ENCODE measurements at places on chromosomes 6 and 20.

- DNase-seq: no peak
These were observed 183.8 kb downstream of the PLCB1 start for GRCh38 chr20:8315639-8316573.

DNA sequence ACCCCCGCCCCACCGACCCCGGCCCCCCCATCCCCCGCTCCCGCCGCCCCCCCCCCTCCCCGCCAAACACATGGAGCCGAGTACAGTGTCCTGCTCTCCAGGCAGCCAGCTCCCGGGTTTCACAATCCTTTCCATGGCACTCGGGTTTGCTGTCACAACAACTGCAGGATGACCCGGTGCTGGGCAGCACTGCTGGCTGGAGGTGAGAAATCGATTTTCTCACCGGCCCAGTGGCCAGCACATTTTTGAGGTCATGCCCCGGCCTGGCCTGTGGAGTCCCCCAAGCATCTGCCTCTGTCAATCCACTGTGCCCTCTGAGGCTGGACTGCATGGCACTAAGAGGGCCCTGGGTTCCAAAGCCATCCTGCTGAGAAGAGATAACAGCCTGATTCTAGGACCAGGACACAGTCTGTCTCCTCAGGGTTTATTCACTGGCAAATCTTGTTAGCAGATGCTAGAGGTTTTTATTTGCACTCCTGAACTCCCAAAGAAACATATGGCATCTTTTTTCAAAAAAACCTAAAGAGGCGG lies 129.5 kb downstream of the NFATC2 start:
- DNase-seq: no peak

DNA sequence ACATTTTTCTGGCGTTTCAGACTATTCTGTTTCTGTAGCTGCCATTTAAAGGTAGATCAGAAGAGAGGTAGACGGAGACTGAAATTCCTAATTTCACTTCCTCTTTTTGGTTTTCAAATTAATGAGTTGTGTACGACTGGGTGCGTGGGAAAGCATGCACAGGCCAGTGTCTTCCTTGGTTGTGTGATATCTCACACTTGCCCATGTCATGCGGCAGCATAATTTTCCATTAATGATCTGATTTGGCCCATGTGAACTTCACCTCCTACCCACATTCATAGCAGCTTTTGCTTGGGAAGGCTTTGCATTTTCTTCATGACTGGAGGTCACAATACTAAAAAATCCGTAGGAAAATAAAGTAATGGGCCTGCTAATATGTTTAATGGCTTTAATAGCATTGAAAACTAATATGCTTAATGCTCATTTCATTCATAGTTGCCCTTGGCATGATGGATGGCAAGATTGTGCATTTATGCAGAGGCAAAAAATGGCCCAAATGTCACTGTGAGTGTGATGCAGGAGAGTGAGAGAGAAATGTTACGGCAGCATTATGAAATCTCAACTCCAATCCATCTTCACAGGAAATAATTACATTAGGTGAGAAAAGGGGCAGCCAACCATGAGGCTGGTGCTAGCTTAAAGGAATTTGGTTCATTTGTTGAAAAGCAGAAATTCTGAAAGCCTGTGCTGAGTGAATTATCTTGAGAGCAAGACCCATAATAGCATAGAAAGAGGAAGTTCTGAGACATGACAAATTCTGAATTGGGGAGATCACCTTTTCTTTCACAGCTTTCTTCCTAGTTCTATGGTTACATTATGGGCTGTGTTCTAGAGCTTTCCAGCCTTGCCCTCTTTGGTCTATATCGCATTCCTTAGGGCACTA lies 69.0 kb upstream of the UST start:
- DNase-seq: no peak

GRCh38 chr20:57412347-57413029 lies 21.3 kb downstream of the RBM38 start:
- no peak for DNase-seq

- no peak for DNase-seq
These were observed 244.8 kb upstream of the TENT5A start for GRCh38 chr6:81997090-81997926.

DNA sequence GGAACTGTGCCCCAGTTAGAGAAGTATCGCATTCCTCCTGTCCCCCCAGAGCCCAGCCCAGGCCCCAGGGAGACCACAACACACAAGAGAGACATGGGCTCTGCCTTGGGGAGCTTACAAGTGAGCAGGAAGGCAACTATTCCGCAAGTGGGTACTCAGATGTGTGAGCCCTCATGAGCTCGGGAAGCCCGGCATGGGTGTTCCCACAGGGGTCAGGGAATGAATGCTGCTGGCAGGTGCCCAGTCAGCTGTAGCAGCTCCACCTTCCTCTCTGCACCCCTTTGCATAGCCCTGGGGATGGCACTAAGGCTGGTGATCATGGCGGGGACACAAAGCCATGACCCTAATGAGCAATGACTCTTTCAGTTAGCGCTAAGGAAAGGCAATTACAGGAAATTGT lies 194.1 kb downstream of the SYNDIG1 start:
- DNase-seq: no peak

- no peak for DNase-seq
These were observed 56.1 kb downstream of the KIAA0408 start for GRCh38 chr6:127402890-127403617.

DNA sequence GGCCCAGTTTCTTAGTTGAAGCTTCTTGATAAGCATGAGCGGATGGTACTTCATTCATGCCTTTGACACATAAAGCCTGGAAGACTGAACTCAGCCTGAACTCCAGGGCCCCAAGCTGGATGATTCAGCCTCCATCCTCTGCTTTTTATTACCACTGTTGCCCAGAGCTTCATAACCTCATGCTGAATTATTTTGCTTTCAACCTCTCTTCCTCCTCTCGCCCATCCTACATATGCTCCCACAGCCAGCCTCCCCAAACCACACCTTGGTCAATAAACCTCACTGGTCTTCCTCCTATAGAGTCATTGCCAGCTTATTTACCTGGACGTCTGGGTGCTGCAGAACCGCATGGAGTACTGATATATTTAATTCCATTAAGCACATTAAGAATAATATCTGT lies 59.4 kb downstream of the SLC35B3 start:
- DNase-seq: no peak

DNA sequence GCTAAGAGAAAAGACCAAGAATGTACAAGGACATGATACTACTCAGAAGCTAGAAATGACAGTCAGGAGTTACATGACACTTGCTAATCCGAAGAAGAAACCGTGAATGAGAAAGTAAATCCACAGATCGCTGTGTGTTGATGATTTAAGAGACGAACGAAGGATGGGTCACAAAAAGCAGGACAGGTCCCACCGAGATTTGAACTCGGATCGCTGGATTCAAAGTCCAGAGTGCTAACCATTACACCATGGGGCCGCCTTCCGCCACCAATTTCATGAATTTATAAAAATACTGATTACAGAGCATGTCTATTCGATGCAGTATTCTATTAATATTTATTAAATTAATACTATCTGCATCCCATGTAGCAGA lies 54.0 kb upstream of the BTN3A2 start:
- DNase-seq: no peak

DNA sequence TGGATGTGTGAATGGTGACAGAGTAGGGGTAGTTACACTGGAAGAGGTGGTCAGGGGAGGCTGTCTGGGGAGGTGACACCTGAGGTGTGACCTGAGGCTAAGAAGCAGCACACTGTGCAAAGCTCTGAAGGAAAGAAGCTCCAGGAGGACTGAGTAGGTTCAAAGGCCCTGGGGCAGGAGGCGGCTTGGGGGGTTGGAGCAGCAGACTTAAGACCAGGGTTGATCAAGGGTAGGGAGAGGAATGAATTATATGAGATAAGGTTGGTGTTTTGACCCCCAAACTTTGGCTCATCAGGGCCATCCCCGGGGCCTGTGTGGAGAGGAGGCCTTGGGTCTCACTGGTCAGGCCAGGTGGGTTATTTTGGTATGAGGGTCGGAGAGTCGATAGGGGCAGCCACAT lies 166.1 kb downstream of the GRM4 start:
- DNase-seq: no peak

- DNase-seq: no peak
These were observed 286.5 kb upstream of the NT5E start for GRCh38 chr6:85163156-85164080.

- DNase-seq: no peak
These were observed 22.3 kb downstream of the PPP1R16B start for GRCh38 chr20:38827770-38828281.

GRCh38 chr20:24465730-24466129 lies 3.7 kb upstream of the SYNDIG1 start:
- DNase-seq: no peak

- no peak for DNase-seq
These were observed at the start of gene RBPJL for GRCh38 chr20:45306431-45306982. Gene RBPJL, plus strand, starts transcription at chr20:45306840. Its CDS starts 83 bp downstream, at chr20:45306923.

GRCh38 chr6:114049367-114049966 lies 78.5 kb upstream of the HDAC2 start:
- no peak for DNase-seq

- no peak for DNase-seq
These were observed 84.8 kb downstream of the TAF4 start for GRCh38 chr20:61980647-61981583.

DNA sequence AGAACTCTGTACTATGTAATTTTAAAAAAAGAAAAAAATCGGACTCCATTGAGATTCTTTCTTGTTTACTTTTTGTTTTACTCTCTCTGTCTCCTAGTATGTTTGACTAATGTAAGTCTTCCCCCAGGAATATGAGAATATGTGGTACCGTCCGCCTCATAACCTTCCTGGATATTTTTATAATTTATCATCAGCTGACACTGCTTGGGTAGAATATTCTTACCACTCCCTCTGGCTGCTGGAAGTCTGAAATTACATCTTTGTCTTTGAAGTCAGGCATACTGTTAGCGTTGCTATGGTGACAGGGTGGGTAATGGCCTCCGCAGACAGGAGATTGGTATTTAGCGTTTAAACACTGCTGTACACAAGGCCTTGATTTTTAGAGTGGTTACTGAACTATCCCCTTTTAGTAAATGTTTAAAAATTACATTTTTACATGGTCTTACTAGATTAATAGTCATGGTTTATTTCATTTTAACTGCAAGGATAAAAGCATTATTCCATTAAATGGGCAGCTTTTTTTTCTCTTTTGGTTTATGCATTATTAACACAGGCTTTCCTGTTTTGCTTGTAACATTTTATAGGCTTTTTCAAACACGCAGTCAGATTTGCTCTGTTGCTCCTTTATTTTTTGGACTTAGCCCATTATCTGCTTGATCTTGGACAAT lies 176.4 kb downstream of the ARID1B start:
- no peak for DNase-seq

DNA sequence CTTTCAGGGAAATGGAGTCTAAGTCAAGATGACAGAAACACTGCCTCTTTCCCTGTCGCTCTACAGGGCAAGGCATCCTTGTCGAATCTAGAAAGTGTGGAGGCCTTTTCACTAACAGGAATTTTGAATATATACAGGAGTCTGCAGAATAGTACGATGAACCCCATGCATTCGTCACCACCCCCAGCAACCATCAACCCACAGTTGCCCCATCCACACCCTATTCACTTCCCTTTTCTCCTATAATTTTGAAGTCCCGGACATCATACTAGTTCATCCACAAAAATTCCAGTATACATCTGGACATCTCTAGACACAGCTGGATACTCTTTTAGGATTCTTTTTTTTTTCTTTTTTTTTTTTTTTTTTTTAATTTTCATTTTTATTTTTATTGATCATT lies 80.7 kb upstream of the RIN2 start:
- DNase-seq: no peak

DNA sequence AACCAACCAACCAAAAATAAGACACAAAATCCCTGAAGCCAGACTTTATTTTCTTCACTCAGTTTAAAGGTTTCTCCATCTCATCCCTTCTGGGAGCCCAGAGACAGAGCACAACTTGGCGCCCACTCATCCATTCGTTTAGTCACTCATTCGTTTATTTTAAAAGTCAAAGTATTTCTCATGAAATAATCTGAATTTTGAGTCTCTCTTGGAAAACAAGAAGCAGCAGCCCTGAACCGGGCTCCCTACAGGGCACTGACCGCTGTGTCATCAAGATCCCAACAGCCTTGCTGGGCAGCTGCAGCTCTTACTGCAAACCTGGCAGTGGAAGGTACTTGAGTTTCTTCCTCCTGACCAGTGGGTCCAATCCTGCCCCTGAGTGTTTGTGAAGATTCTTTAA lies 171.6 kb downstream of the THBS2 start:
- no peak for DNase-seq

DNA sequence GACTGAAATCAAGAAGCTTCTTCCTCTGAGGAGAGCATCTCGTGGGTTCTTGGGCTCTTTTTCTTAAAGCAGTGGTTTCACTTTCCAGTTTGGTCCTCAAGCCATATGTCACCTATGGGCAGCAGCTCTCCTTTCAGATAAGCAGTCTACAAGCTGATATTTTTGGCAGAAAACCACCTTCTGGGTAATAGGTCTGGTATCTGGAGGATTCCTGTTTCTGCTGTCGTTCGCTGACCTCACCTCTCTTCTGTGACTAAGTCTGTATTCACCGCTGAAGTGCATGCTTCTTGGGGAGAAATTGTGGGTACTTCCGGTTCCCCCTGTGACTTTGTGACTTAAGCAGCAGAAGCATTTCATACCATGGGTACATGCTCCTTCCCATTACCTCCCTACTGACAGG lies 193.6 kb downstream of the EDN1 start:
- no peak for DNase-seq

- DNase-seq: no peak
These were observed 32.1 kb downstream of the SF3B5 start for GRCh38 chr6:144063246-144063743.

- DNase-seq: no peak
These were observed 169.7 kb upstream of the TNFAIP3 start for GRCh38 chr6:137697267-137697938.

- no peak for DNase-seq
These were observed 58.0 kb upstream of the FRMD1 start for GRCh38 chr6:168137024-168137423.
